SK-MEL-5 (cell line): ENCODE measurements at places on chromosomes 3 and 15. TPM values are rescaled to one million over a fixed set of nuclear protein-coding genes. Genes with fewer than 3 reads are reported as not detected.

GRCh38 chr3:180072786-180073185 lies 36.0 kb upstream of the PEX5L start:
- DNase-seq, result no peak

- DNase-seq, result peak; percentile 88
Observed at GRCh38 chr15:40069178-40070165, 30.5 kb upstream of the SRP14 start.

DNA sequence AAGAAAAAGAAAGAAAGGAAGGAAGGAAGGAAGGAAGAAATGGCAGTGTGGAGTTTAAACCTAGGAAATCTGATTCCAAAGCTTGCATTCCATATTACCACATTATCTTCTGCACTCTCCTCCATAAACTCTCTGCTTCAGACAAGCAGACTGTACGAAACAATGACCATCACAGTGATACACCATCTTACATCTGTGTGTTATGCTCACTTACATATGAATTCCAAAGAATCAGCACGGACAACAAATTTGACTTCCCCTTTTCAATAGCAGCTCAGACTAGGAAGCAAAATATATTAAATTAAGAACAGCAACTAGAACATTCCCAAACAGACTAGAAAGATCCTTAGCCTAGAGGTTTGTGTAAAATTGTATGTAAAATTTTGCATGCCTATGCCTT lies 18.0 kb upstream of the PPM1L start:
- DNase-seq, result no peak

DNA sequence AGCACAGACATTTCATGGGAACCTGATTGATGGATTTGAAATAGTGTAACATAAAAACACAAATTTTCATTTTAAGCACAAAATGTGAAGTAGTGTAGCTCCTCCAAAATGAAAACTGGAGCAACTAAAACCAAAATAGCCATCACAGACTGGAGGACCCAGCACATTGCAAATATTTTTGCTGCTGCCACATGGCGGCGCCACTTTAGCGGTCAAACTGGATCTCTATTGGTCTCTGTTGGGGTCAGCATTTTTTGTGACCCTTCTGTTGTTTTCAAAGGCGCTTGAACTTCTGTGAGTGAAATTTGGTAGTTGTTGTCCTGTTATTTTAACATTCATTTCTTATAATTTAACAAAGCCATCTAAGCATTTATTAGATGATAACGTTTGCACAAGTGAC lies 259.9 kb downstream of the IL20RB start:
- peak; percentile 56 for DNase-seq

- no peak for DNase-seq
Observed at GRCh38 chr3:63519426-63519825, 133.0 kb upstream of the SNTN start.

DNA sequence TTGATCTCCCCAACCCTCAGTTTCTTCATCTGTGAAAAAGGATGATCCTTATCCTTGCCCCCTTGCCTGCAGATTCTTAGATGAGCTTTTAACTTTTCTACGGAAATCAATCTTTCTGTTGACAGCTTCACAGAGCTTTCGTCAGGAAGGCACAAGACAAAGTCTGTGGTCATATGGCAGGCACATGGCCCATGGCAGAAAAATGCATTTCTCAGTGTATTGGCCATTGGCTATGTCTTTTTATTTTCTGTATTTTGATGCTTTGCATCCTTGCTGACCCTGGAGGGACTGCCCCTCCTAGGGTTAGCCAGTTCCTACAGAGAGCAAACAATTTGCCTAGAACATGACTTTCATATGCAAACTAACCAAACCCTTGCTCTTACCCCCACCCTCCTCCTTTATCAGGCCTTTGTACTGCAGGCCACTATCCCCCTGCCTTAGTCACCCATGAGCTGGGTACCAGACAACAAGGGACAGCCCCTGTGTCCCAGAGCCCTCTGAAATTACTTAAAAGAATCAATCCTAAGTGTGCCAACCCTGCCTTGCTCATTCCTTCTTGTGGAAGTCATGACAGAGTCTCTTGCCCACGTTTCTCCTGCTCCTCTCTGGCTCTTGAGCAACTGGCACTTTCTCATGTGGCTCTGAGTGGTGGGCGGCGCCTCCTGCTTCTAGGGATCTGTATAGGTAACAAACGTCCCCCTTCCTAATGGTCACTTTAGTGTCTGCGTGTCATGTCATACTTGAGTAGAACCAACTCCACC lies 24.1 kb upstream of the NOX5 start:
- no peak for DNase-seq

GRCh38 chr3:28846971-28847478 lies 433.8 kb upstream of the RBMS3 start:
- no peak for DNase-seq

DLEC1 gene
- total RNA-seq, result not detected in 2 replicates

EIF1B gene
- 21.9 and 24.6 TPM in 2 replicates for total RNA-seq

IQCH gene
- total RNA-seq, result 4.3 and 4.6 TPM in 2 replicates
